CD4-positive, alpha-beta T cell treated with Interleukin-15 for 1 hour (primary cell): ENCODE measurements at places on chromosomes 5 and 9.

GRCh38 chr5:5069851-5070250 lies 70.3 kb upstream of the ADAMTS16 start:
- DNase-seq = no peak

- no peak for DNase-seq
Observed at GRCh38 chr5:58462623-58463230, 2.8 kb upstream of the PLK2 start.

DNA sequence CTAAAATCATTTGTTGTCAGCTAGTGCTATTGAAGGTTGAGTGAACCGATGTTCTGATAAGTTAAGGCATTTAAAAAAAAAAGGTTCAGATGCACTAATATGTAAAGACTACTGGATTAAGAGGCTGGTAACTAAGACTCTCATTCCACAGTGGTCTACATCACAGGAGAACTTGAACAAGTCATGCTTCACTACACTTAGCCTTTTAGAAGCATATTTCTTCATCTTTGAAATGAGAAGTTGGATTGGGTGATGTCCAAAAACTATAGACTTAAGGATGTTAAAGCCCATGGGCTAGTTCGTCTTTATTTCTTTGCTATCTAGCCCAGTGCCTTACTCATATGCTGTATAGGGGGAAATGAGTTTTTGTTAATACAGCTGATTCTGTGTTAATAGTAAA lies 107.2 kb downstream of the NDUFS4 start:
- DNase-seq = no peak

DNA sequence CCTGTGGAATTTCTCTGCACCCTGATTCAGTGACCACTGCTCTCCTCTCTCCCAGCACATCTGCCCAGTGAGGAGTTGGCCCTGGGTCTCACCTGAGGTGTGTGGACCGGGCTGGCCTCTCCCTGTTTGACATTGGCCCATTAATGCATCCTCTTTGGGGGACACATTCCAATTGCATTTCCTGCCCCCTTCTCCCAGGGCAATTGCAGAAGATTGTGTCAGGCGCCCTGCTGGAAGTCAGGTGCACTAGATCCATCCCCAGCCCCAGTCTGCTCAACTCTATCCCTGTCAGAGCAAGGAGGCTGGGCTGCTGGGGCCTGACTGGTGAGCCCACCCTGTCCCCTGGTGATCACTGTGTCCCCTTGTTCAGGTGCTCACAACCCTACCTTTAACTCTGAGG lies 84.5 kb downstream of the LMX1B start:
- no peak for DNase-seq

- no peak for DNase-seq
Observed at GRCh38 chr5:170329524-170329923, 31.9 kb upstream of the LCP2 start.

- no peak for DNase-seq
Observed at GRCh38 chr5:83404182-83404716, 67.3 kb upstream of the VCAN start.

DNA sequence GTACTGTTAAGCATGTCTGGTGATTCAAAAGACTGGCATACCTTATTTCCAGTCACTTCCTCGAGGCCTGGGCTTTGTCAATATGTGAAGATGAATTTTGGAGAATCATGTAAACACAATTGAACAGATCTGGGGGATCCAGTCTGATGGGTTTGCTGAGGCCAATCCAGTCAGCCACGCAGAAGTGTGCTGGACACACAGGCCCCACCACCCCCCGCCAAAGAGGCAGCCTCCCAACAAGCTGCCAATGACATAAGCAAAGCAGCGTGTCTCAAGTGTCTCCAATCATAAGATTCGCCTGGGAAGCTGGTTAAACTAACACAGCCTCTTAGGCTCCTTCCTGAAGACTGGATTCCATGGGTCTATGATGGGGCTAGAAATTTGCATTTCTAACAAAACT lies 192.9 kb upstream of the KLF9 start:
- no peak for DNase-seq

- no peak for DNase-seq
Observed at GRCh38 chr9:4680750-4681149, 1.4 kb downstream of the CDC37L1 start.

DNA sequence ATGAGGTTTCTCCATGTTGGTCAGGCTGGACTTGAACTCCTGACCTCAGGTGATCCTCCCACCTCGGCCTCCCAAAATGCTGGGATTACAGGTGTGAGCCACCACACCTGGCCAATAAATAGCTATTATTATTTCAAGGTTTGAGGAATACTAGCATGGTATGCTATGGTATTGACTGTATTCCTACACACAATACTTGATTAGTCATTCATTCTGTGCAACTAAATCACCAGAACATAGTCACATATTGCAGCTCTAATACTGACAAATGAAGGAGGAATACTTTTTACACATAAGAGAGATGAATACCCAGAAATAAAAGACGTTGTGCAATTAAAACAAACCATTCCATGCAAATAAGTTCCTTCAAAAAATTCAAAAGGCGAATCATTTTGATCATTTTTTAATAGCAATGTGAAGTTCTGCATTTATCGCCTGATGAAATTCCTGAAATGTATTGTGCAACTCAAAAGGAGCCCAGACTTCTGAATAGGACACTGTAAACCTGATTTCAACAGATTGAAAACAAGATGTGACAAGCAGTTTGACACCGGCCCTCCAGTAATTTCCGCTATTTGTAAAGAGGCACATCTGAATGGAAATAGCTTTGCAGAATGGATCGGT lies 687.4 kb upstream of the SEMA6A start:
- DNase-seq = no peak

- no peak for DNase-seq
Observed at GRCh38 chr9:120481248-120481647, 98.7 kb downstream of the CDK5RAP2 start.

- DNase-seq = no peak
Observed at GRCh38 chr9:86046930-86047341, 52.4 kb downstream of the GOLM1 start.

- DNase-seq = no peak
Observed at GRCh38 chr9:93621922-93622321, 45.5 kb downstream of the PHF2 start.

DNA sequence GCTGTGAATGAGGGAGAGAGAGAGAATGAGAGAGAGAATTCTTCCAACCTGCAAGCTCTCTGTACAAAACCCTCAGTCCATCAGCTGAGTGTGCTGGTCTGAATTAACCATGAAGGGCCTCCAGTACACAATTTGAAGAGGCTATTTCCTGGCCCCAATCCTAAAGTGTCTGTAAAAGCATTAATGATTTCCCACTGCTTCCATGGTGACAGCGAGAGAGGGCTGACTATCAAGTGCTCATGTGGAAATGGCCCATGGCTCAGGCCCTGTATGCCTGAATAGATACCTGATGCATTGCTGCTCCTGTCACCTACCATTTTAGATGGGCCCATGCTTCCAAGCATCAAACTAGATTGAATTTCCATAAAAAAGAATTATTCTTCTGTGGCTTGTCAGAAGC lies 592.4 kb downstream of the KIF4B start:
- no peak for DNase-seq

DNA sequence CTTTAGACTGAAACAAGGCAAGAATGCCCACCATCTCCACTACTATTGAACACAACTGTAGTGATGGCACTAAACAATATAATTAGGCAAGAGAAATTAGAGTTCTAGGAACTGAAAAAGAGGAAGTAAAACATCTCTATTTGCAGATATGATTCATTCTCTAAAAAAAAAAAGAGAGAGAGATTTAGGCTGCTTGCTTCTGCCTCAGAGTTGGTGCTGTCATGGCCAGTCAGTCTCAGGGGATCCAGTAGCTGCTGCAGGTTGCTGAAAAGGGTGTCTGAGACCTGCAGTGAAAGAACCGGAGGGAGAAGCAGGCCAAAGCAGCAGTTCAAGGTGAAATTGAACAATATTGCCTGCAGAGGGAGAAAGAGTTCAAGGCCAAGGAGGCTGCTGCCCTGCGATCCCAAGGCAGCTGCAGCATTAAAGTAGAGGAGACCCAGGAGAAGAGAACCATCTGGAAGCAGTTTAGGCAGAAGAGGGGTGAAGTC lies 72.5 kb downstream of the AP3B1 start:
- peak; percentile 69 for DNase-seq

DNA sequence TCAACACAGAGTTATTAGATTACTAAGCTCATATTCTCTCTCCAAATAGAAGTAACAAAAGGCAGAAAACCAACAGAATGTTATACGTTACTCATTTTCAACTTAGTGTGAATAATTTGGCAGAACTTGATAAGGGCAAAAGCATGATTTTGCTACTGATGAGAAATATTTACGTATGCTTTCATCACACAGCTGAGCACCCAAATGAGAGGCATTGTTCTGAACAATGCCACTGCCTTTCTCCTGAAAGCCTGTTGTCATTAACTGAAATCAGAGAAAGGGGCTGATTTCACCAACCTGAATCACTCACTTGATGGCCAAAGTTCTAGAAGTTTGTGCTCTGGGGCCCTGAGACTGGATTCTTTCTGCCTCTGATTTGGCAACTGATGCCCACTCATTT lies 367.5 kb upstream of the PTGER4 start:
- DNase-seq = no peak

- DNase-seq = no peak
Observed at GRCh38 chr9:116700882-116701865, 14.1 kb downstream of the TRIM32 start.

- no peak for DNase-seq
Observed at GRCh38 chr5:41682641-41683040, 172.2 kb upstream of the PLCXD3 start.

- DNase-seq = no peak
Observed at GRCh38 chr5:42555010-42555409, 131.8 kb downstream of the GHR start.

DNA sequence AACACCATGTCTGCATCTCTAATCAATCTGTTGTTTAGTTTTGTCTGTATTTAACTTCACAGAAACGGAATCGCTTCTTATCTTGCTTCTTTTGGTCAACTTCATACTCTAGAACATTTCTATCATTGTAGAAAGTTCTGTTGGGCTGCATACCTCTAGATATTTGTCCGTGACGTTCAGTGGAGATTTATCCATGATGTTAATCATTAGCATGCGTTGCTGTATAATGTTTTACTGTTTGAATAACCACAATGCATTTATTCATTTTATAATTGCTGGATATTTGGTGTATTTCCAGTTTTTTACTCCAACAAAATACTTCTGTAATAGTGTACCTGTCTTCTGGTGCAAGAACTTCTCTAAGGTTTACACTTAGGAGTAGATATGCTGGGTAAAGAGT lies 96.2 kb upstream of the GDNF start:
- no peak for DNase-seq

DNA sequence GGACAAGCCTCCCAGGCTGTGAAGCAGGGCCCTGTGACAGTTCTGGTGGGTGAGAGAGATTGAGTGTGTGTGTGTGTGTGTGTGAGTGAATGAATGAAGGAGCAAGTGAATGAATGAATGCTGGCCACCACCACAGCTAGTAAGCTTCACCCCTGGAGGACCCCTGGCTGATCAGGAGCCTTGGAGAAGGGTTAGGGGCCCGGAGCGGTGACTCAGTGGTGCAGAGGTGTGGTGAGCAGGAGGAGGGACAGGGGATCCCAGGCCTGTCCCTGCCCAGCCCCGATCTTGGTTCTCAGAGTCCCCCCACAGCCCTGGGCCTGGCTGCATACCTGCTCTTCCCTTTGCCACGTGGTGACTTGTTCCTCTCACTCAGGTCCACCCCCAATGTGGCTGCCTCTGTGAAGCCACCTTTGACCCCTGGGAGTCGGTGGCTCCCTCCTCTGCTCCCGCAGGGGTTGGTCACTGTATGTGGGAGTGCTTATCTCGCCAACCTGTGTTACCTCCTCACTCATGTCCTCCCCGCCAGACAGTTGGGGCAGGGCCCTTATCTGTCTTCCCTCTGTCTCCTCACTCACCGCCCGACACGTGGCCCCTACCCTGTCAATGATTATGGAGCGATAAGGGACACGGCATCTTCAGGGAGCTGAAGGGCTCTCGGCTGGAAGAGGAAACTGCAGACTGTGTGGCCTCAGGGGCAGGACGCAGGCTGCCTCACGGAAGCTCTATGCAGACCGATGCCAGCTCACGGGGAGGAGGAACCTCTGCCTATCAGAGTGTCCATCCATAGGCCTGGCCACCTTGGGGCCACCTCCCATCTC lies 99.9 kb upstream of the PITX1 start:
- peak; percentile 16 for DNase-seq

- DNase-seq = no peak
Observed at GRCh38 chr5:10461904-10462555, 20.4 kb downstream of the ROPN1L start.

DNA sequence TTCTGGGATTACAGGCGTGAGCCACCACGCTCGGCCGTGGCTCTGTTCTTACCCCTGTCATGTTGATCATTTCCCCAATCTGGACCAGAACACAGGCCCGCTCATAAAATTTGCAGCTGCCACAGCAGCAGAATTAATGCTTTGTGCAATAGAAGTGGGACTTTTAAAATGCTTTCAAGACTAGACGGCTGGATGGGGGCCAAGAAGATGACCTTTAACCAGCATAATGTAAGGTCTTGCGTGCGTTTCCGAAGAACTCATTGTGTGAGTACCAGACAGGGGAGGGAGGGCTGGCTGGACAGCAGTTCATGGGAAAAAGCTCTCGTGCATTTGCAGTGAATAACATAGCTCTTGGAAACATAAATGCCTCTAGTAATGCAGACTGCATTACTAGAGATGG lies 3.5 kb upstream of the WDR38 start:
- no peak for DNase-seq

DNA sequence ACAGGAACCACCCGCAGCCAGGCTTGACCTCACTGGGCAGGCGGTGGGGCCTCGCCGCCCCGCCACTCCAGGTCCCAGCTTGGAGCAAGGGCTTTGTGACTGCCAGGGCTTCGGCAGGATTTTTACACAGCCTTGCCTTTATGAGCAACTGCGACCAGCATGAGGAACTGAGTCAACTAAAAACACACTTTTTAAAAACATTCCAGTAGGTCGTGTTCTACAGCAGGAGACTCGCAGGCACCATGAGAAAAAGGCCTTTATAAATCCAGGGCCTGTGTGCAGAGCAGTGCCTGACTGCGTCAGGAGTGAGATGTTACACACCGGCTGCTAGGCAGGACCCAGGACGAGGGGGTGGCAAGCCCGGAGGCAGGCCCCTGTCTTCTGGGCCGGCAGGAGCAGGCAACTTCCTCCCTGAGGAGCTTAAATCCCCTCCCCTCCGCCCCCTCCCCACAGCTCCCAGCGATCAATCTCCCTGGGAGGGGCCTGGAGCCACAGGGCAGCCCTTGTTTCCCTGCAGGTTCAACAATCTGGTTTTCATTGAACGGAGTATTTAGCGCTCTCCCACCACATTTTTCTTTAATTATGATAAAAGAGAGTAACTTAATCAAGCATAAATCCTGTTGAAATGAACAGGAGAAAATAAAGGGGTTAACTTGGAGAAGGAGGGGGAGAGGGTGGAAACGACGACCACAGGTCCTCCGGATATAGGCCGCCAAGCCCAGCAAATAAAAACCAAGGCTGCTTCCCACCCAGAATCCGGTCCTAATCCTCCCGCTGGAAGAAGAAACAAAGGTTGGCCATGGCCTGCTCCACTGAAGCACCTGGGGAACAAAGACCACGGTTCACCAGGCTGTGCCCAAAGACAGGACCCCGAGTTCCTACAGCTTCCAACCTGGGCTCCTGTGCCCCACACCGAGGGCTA lies 92.5 kb downstream of the ROR2 start:
- no peak for DNase-seq

- DNase-seq = no peak
Observed at GRCh38 chr9:129581505-129582189, 39.3 kb downstream of the C9orf50 start.

- DNase-seq = no peak
Observed at GRCh38 chr5:180590543-180591310, 572 bp downstream of the SCGB3A1 start.
